ENCODE measurements at places on chromosomes 1 and 21. TPM values are rescaled to one million over a fixed set of nuclear protein-coding genes. Genes with fewer than 3 reads are reported as not detected.

DNA sequence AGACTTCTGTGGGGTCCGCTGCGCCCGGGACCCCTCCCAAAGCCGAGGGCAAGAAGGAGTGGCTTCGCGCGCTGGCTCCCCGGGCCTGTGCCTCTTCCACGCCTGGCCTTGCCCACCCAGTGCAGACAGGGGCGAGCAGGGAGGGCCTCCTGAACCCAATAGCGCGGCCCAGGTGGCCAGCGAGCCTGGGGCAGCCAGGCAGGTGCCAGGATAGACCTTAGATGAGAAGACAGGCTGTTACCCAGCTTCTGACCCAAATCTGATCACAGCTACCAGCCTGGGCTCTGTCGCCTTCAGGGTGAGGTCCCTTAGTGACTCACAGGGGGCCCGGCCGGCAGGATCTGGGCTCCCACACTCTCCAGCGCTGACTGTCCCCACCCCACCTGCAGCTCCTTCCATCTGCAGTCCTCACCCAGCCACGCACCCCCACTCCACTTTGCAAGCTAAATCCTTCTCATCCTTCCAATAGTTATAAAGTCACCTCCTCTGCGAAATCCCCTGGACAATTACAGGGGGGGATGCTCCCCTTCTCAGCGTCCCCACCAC is 9.6 kb downstream of the CLEC20A start:
- DNase-seq: no peak

DNA sequence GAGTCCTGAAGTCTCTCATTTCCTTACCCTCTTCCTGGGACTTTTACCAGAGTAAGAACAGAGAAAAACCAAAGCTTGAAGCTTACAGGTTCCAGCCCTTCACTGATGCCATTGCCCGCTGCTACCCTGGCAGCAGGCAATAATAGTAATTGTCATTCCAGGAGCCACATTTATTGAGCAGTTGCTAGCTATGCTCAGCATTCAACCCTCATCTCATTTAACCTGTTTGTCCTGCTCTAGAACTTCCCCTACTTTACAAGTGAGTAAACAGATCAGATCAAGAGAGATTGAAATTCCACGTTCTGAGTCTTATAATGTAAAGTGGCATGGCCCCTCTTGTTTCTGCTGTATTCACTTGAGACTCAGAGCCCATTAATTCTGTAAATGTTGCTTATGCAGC is 80.4 kb downstream of the ATP1A1 start:
- DNase-seq: no peak

Gene SLC16A1
- total RNA-seq: 59.1 TPM

Gene B3GALT2
- 1.3 TPM for total RNA-seq

Gene NPR1
- 0.66 TPM for total RNA-seq

GRCh38 chr1:35932158-35932636 is 1.3 kb downstream of the AGO3 start:
- no peak for DNase-seq

GRCh38 chr1:177238967-177239366 is 68.2 kb downstream of the BRINP2 start:
- DNase-seq: no peak

GRCh38 chr21:41926117-41926806 is 27.6 kb downstream of the C2CD2 start:
- peak; percentile 78 for DNase-seq

DNA sequence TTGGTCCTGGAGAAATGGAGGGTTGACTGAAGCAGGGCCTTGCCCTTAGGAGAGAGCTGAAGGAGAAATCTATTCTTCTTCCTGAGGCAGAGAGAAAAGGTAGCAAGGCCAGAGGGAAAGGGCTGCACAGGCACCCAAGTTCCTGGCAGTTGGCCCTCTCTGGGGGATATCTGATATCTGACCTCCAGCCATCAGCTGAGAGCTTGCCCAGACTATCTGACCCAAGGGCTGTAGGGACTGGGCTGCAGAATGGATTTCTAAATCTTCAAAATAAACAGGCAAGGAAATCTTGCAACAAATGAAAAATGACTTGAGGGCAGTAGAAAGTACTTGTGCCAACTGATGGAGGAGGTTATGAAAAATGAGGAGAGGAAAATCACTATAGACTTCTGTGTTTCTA is 498 bp upstream of the CLCA2 start:
- no peak for DNase-seq

GRCh38 chr21:37159053-37159776 is 86.2 kb downstream of the TTC3 start:
- DNase-seq: no peak

DNA sequence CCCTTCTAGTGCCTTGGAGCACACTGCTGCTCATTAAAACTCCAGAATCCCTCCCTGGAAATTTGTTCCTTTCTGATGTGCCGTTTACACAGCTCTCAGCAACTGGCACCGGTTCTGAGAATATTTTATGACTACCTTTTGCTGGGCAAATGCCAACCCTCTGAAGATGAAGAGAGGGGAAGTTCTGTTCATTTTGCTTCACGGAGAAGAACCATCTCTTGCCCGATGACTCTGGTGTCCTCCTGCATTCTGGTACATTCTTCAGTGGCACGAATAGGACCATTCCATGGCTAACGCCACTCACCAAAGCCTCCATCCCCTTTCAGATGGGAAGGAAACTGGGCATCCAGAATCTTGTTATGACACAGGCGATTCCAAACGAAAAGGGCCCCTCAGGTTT is 96.2 kb upstream of the SIM2 start:
- DNase-seq: no peak

Gene PDPN
- 7.4 TPM for total RNA-seq

DNA sequence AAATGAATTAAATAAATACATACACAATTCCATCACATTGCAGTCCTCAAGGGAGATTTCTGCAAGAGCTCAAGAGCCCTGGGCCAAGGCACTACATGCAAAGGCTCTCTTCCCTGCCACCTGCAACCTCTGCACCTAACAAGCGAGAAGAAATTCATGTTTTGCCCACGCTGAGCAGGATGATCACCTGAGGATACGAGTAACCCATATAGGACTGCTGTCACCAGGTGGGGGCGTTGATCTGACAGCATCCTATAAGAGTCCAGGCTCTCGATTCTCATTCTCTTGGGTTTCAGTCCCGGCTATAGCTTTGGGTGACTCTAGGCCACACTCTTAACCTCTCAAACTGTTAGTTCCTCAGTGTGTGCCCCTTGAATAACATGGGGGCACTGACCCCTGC is 18.7 kb upstream of the SPOCD1 start:
- DNase-seq: no peak

Gene DSTYK
- 24.9 TPM for total RNA-seq

Gene PCBP3
- 1.7 TPM for total RNA-seq

DNA sequence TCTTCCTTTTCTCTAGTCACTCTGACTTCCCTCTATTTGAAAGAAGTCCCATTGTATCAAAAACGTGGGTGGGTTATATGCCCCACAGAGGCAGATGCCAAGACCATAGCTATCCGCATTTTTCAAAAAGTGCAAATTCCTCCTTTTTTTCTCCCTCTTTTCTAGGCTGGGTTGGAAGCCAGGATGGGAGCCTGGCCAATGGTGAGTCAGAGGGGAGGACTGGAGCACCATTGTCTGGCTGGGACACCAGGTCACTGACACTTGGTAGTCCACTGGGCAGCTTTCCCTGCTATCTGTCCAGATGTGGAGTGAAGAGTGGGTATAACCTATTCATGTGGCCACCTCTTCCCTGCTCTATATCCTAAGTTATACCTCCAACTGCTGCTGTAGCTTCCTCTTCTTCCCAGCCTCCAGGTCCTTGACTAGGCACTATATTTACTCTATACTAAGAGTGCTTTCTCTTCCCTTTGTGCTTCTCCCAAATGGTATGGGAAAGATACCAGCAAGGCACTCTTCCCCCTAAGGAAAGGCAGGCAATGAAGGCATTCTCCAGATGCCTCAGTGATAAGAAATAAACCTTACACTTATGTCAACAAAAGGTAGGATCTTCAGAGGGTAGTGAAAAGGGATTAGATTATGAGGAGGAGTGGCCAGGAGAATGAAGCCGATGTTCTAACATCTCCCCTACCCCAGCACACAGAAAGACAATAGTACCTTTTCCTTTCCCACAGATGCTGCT is 12.9 kb downstream of the PI4KB start:
- DNase-seq: peak; percentile 92

Gene C1orf56
- 3.5 TPM for total RNA-seq

DNA sequence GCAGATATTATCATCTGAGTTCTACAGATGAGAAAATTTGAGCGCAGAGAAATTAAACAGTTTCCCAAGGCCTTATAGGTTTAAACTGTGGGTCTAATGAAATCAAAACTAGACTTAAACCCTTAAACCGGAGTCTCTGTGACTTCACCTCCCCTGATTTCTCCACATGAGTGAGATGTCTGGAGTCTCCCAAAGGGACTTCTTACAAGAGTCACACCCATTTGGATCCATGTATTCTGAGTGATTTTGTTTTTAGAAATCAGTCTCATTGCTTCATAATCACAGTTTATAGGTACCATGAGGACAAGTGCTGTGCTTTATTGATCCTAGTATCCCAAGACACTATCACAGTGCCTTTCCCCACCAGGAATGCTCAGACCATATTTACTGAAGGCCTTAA is 206.0 kb upstream of the JUN start:
- no peak for DNase-seq

DNA sequence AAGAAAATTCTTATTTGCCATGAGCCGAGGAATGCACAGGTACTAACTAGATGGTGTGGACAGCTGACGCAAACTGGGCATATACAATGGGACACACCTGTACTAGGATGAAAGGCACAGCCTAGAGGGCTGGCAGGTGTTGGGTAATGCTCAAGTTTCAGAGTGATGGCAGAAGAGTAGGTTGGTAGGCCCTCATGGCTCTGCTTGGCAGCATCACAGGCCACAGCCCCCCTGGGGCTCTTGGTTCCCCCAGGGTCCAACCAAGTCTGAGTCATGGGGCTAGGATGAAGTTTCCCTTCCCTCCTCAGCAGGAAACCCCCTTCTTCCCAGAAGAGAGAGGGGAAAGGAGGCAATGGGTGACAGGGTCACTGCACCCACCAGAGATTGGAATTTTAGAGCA is 35.2 kb downstream of the SPEN start:
- no peak for DNase-seq

- no peak for DNase-seq
These were observed 31.2 kb upstream of the USP24 start for GRCh38 chr1:55246331-55246730.

- DNase-seq: no peak
These were observed 77.1 kb downstream of the CLSTN1 start for GRCh38 chr1:9746651-9747050.

DNA sequence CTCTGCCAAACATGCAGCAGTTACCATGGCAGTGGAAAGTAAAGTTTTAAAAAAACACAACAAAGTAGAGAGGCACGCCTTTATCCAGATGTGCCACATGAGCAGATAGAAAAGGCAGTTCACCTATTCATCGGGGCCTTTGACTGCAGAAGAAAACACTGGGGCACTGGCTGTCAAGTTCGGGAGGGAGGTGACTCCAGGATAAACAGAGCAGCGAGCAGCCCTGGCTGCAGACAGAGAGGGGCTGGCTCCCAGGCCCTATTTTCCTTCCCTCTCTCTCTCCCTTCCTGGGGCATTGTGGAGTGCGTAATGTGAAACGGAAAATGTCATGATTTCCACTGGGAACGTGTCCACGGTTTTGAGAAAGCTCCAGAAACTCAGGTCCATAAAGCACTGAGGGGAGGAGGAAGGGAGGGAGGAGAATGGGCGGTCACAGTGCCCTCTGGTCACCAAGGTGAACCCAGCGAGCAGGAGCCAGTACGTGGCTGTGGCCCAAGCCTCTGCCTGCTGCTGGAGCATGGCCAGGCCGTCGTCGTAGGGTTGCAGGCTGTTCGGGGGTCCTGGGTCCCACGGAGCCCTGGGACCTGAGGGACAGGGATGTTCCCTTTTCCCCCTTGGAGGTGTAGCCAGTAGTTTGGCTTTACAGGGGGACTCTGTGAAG is 114.7 kb upstream of the IRF2BP2 start:
- DNase-seq: no peak
